ENCODE measurements at places on chromosomes 16 and 17.
A peak's percentile ranks its signal among the peaks of the same experiment; 100 is the strongest.

DNA sequence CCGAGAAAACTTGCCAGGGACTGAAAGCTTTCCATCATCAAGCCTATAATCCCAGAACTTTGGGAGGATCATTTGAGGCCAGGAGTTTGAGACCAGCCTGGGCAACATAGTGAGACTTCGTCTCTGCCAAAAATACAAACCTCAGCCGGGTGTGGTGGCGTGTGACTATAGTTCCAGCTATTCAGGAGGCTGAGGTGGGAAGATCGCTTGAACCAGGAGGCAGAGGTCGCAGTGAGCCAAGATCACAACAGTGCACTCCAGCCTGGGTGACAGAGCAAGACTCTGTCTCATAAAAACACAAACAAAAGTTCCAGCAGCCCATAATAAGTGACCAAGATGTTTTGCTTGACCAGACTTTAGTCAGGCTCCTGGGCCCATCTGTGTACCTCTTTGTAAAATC lies 1.9 kb downstream of the MEAK7 start:
- no peak for DNase-seq

- DNase-seq: no peak
Observed at GRCh38 chr16:2468233-2468724, 2.8 kb upstream of the NTN3 start.

DNA sequence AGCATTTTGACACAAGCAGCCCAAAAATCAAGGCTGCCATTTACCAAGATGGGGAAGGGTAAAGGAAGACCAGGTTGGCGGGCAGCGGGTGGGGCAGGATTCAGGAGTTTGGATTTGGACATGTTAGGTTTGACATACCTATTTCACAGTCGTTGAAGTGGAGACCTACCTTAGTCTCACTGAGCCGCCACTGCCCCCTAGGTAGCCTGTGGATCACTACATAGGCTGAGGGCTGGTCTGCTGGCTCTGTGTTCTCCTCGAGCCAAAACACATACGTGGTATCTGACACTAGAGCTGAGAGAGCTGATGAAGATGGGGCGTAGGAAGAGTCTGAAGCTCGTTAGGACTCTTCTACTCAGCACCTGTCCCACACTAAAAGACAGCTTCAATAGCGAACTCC lies 115.1 kb downstream of the HIC1 start:
- peak; percentile 23 for DNase-seq

GRCh38 chr17:6072157-6072556 lies 2.0 kb downstream of the WSCD1 start:
- DNase-seq: no peak

DNA sequence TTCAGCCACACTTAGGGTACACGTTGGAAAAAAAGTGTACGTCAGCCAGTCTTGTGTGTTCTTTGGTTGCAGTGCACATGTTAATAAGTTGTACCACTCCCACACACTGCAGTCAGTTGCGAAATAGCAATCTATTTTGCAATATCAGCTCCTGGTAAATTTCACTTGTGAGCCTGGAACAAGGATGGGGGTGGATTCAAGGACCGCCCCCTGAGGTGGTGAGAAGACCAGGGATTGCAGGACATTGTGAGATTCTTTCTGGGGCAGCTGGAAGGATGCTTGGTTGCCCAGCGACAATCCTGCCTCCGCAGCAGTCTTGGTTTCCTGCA lies 78.6 kb upstream of the ZFHX3 start:
- no peak for DNase-seq

DNA sequence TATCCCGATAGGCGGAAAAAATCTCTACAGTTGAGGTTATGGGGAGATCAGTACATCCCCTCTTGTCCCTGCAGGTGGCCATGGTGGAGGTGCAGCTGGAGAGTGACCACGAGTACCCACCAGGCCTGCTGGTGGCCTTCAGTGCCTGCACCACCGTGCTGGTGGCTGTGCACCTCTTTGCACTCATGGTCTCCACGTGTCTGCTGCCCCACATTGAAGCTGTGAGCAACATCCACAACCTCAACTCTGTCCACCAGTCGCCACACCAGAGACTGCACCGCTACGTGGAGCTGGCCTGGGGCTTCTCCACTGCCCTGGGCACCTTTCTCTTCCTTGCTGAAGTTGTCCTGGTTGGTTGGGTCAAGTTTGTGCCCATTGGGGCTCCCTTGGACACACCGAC lies 4.2 kb downstream of the ORAI3 start:
- no peak for DNase-seq

- DNase-seq: no peak
Observed at GRCh38 chr17:55773671-55774070, 22.8 kb downstream of the PCTP start.

DNA sequence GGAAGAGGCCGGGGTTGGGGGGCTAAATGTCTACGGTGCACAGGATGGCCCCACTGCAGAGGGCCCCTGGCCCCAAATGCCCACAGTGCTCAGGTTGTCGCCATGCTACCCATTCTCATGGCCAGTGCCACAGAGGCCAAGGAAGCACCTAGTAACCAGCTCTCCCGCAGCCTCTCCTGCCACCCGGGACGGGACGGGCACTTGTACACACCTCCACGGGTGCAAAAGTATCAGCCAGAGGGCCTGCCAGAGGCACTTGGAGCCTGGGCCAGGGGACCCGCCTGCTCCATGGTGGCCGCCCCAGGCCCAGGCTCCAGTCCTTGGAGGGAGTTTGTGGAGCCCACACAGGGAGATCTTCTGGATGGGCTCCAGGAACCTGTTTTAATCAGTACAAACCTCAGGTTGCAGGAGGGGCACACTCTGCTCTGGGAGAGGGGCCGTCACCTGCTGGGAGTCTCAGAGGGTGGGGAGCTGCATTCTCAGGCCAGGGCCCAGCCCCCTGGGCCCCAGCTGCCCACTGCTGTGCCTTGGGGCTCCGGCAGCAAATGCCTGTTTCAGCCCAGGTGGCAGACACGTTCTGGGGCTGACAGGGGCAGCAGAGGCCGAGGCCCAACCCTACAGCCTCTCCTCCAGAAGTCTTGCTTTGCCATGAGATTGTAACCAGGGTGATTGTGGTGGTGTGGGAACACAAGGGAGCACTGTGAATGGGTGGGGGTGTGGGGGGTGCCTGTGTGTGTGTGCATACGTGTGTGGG lies 7.9 kb downstream of the TPSD1 start:
- no peak for DNase-seq

- DNase-seq: no peak
Observed at GRCh38 chr17:34151102-34151501, 104.0 kb upstream of the CCL2 start.

DNA sequence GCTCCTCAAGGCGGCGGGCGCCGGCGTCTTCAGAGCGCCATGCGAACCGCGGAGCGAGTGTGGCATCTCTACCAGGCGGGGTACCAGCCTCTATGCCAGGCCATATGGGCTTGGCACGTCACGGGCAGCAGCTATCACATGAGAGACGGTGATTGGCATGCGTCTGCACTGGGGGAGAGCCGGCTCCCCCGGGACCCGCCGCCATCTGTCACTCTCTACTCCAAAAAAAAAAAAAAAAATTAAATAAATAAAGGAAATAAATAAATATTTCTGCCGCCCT lies at the start of gene NEUROD2:
TSS of gene NEUROD2 (minus strand) at position 70 of the 280 bp plus-strand sequence. CDS start 1,321 bp downstream, outside the sequence.
- DNase-seq: no peak

GRCh38 chr17:27244491-27245223 lies 49.3 kb upstream of the WSB1 start:
- no peak for DNase-seq

GRCh38 chr17:14760212-14760611 lies 459.3 kb downstream of the HS3ST3B1 start:
- no peak for DNase-seq

- DNase-seq: no peak
Observed at GRCh38 chr17:18225642-18226283, 328 bp downstream of the LLGL1 start.

DNA sequence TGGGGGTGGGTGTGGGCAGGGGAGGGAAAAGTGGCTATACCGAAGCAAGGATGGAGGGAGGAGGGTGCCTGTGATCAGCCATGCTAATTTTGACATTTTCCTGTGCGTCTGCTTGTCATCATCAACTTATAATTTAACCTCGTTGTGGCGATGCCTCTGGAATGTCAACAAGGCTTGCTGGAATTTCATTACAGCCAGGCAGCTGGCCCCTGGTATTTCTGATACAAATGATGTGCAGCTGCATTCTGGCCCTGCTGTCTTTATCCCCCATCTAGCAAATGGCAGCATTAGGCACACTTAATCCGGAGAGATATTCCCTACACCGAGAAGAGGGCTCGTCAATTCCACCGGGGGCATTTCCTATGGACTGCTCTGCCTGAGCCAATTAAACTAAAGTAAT lies 278.3 kb upstream of the CCL2 start:
- DNase-seq: no peak

DNA sequence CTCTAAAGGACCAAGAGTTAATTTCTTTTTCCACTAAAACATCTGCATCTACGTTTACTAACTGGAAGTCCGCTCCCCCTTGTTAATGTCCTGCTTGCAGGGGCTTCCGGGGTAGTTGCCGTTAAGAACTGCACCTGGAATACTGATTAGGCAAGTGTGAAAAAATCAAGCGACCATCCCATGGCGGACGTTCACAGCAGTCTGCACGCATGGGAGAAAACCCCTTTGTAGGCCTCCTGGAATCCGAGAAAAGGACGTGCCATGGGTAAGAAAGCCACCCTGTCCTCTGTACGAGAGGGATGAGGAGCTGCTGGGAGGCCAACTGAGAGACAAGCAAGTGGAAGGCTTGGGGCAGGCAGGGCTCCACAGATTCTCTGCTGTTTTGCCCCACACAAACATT lies 14.9 kb downstream of the SNN start:
- no peak for DNase-seq

DNA sequence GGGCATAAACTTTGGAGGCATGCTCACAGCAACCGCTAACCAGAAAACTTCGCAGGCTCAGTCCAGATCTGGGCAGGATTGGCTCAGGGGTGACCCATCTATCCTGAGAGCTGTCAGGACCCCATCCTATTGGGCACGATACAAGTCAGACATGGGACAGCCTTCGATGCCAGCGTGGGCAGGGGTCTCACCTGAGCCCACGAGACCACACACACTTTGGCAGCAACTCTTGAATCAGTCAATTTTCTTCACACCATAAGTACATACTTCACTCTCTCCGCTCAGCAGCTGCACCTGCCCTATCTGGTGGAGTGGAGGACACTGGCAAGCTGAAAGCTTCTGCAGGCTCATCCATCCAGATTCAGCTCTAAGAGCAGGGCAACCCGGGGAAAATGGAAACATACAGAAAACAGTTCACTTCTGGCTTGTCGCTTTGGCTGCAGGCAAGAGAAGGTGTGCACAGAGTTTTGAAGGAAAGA lies 48.3 kb downstream of the ZFHX3 start:
- no peak for DNase-seq

DNA sequence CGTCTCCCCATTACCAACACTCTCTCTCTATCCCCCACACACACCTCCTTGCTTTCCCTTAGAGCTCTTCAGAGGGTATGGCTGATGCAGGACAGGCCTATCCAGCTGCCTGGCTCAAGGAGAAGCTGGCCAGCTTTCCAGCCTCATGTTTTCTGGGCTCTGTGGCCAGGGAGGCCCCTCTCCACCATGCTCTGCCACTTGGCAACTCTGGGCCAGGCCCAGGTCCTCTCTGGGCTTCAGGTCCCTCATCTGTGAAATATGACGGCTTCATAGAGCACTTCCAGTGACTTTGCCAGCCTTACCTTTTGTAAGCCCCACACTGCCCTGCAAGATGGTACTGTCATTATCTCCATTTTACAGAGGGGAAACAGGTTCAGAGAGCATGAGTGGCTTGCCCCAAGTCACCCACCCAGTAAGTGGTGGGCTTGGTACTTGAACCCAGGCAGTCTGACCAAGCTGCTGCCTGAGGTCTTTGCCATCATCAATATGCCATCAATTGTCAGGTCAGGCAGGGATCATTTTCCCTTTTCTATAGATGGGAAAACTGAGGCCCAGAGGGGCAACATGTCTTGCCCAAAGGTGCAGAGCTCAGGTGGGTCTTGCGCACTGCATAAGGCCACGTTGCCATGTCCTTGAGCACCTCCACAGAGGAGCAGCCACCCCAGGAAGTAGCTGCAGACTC lies 548 bp upstream of the ADGRG5 start:
- DNase-seq: no peak

- no peak for DNase-seq
Observed at GRCh38 chr16:30722443-30722842, 23.5 kb downstream of the SRCAP start.

DNA sequence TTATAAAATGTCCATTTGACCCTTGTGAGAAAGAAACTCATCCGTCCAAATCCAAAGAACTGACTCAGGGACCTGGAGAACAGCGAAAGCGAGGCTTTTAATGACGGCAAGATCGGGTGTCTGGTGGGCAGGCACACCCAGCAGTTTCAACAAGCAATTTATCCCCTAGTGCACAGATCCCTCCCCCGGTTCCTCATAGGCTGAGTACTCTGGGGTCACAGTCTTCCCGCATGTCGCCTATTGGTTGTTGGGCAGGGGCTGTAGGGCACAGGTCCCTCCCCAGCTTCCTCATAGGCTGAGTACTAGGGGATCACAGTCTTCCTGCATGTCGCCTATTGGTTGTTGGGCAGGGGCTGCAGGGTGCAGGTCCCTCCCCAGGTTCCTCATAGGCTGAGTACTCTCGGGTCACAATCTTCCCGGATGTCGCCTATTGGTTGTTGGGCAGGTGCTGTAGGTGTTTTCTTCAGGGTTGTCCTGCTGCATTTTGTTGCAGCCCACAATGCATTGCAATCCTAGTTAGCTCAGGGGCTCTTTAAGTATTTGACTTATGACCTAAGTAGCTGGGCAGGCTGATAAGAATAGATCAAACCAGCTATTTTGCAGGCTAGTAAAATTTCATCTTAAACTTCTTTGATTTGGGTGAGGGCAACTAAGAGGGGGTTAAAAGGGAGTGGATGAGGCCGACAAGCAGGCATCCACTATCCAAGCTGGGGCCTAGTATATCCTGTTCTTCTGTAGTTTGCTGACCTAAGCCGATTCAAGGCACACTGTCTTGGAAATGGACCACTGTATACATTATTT lies 3.6 kb upstream of the UTS2R start:
- DNase-seq: no peak

DNA sequence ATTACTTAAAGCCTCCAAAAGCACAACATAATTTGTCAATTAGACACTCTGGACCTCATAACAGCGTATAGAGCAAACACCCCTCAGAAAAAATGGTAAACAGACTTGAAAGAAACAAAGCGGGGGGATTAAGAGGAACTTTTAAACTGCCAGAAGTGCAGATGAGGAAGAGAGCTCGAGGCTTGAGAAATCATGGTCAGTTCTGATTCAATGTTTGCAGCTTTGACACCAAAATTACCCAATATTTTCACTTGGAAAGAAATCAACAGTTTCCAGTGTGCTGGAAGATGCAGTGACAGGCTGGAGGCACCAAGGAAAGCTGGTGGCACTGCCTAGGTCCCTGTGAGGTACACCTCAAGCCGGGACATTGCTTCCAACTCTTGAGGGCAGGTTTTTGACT lies 180.9 kb upstream of the TOX3 start:
- DNase-seq: no peak
